ENCODE measurements at places on chromosomes 6 and 20.

GRCh38 chr6:108156180-108156937 is 9.5 kb upstream of the NR2E1 start:
- DNase-seq, result no peak

DNA sequence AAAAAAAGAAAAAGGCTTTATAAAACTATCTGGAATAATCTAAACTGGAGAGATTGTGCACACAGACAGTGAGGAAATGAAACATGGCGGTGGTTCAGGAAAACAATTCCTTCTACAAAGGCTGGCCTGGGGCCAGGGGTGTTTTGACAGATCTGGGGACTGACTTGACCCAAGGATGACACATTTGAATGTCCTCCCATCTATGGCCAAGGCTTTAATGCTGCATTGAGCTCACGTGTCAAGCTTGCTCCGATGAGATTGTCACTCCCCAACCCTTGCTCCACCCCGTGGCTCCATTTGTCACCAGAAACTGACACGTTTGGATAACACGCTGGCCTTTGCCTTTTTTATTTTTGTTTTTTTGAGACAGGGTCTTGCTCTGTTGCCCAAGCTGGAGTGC is 156.1 kb downstream of the ZFP64 start:
- DNase-seq, result no peak

DNA sequence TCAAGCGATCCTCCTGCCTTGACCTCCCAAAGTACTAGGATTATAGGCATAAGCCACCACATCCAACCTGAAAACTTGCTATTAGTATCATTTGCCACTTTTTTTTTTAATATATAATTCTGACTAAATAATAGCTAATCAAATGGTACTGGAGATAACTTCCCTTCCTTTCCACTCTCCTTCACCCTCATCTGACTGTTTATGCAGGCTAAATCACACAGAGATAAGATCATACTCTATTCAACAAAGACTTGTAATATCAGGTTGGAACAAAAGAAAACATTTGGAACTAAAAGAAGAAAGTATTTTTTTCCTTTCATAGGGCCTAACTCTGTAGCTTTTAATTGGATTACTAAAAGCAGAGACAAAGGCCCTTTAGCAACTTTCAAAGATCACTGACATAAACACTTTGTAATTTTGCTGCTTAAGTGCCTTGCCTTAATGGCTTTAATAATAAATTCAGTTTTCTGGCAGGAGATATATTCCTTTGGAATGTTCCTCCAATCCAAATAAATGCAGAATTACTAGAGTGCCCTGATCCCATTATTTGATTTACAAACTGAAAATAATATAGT is 198.7 kb upstream of the ASCC3 start:
- DNase-seq, result no peak

- DNase-seq, result no peak
Measured at GRCh38 chr20:10824750-10825500, 151.1 kb upstream of the JAG1 start.

DNA sequence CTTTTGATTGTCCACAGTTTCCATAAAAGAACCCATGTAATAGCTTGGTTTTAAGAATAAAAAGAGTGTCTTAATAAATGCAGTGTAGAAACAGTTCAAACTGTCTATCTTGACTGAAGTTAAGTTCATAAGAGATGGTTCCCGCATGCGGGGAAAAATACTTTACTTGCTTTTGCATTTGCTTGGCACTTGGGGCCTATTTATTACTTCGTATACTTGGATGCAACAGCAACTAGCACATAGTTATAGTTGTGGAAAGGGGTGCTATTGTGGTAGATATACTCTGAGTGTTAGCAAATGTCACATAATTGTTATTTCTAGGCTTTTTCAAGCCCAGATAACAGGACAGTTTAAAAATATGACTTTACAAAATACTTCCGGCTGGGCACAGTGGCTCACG is 97.7 kb upstream of the HMGCLL1 start:
- no peak for DNase-seq

- no peak for DNase-seq
Measured at GRCh38 chr6:105014954-105015353, 58.0 kb downstream of the LIN28B start.

GRCh38 chr6:130755368-130756034 is 71.7 kb upstream of the SMLR1 start:
- DNase-seq, result no peak

DNA sequence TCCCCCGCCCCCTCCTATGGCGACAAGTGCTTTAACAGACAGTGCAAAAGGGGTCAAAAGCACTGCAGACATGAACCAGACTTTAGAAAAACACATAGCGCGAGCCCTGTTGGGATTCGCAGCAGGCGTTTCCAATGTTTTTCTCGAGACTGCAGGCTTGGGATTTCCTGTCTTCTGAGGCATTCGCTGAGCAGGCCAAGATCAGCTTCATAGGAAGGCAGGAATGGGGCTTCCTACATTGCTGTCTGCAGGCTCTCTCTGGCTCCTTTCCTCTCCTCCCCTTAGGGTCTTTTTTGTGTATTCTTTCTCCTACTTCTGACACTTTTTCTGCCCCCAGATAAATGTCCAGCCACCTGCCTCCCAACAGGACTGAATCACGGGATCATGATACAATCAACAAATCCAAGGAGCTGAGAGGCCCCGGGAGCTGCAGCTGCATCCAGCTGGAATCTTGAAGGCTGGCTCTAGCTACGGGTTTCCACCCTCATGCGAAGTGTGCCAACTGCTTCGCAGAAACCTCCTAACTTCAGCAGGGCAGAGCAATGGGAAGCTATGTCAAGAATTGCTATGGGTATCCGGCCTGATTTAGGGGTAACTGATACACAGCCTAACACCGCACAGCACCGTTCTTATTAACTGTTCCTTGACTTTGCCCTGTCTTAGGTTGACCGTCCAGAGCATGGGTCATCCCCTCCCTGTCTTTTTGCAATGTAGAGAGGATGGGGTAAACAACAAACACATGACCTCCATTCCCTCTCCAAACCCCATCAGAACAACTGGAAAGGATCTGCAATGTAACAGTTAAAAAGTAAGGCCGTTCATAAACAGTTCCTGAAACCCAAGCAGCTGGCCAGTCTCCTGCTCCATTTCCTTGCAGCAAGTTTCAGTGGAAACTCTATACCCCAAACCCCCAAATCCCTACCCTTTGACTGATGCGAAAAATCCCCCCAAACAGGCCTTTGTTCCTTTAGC is 31.5 kb downstream of the SNX5 start:
- DNase-seq, result no peak

- DNase-seq, result no peak
Measured at GRCh38 chr20:20255099-20255498, 112.8 kb upstream of the INSM1 start.

DNA sequence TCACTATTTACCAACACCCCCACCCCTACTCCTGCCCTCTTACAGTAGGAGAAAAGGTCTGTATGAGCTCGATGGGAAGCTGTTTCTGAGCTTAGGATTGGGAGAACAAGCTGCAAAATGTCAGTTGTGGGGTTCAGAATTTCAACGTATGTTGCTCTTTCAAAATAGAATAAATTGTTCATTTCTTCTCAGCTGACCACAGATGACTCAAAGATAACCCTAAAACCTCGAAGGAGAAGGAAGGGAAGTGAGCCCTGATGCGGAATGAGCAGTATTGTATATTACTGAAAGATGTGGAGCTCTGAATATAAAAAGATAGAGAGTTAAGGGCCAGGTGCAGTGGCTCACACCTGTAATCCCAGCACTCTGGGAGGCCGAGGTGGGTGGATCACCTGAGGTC is 35.9 kb upstream of the MYLIP start:
- DNase-seq, result no peak

DNA sequence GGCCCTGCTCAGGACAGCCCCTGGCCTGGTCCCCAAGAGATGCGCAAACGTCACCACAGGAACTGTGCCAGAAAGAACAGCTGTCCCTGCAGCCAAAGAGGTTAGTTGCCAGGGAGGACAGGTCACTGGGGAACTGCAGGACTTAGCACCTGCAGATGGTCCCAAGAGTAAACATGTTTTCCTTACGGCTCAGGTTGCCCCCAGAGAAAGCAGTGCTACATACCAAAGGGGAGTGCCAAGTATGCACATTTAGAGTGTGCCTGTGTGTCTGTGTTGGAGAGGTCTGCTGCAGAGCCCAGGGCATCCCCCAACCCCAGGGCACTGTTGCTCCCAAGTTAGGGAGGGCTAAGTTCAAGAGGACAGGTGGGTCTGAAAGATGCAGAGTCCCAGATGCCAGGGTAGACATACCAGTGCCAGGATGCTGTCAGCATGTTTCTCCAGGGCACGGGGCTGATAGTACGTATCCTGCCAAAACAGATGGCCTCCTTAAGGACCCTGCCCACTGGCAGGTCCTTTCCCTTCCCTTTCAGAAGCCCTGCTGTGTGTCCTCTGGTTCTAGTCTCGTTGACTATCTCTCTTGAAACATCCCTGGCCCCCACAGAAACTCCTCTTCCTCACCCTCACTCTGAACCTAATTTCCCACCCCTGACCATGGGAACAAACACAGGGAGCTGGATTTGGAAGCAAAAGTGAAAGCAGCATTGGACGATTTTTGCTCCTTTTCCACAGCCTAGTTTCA is 1.3 kb downstream of the ABHD16A start:
- no peak for DNase-seq

DNA sequence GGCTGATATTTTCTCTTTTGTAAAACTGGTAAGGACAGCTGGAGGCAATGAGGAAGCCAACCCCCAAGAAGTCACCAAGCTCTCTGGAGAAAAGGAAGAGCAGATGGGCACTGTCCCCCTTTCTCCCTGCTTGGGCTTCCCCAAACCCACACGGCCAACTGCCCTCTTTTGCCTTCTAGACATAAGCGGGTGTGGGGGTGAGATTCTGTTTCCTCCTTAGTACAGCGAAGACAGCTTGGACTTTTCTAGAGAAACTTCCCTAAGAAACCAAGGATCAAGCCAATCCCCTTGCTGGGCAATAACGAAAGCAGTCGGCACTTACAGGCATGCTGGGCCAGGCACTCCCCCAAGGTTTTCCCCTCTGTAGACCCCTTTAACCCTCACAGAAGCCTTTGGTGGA is 110.3 kb downstream of the CDC5L start:
- no peak for DNase-seq

DNA sequence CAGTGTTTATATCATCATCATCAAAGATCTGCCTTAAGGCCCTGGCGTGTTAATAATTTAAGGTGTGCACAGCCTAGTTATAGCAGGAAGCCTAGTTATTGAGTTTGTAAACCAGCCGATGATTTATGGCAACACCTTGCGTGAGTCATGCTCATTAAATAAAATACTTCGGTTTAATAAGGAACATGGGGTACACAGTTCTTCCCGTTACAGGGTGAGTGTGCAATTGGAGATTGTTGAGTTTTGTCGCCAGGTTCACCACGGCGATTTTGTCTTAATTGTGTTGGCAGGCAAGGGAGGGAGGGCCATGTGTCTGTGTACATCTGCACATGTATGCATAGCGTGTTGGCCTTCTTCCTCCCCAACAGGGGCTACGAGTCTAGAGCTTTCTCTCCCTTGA is 104.0 kb downstream of the TFAP2A start:
- DNase-seq, result no peak

Measured in activated CD4-positive, alpha-beta T cell treated with anti-CD3 and anti-CD28 coated beads for 4 hours (primary cell).